ENCODE measurements at places on chromosomes 7 and 10.
A peak's percentile ranks its signal among the peaks of the same experiment; 100 is the strongest.

DNA sequence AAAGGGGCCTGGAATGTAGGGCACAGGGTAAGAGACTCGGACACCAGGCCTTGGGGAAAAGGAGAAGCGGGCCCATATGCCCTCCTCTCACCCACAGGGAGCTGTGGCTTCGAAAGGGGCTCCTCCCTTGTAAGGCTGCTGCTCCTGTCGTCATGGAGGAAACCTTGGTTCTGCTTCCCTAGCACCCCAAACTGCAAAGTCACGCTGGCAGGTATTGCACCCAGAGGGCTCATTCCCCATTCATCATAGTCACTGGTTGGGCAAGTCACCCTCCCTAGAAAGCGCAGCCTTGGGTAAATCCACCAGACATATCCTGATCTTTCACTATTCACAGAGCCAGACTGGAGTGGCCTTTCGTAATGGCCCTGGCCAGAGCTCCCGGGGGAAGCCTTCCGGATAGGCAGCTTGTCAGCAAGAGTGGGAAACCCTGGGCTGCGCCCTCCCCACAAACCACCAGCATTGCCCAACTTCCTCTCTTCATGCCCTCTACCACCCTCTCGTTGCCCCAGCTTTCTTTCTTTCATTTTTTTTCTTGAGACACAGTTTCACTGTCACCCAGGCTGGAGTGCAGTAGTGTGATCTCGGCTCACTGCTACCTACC is 121.0 kb downstream of the HIP1 start:
- DNase-seq = no peak

DNA sequence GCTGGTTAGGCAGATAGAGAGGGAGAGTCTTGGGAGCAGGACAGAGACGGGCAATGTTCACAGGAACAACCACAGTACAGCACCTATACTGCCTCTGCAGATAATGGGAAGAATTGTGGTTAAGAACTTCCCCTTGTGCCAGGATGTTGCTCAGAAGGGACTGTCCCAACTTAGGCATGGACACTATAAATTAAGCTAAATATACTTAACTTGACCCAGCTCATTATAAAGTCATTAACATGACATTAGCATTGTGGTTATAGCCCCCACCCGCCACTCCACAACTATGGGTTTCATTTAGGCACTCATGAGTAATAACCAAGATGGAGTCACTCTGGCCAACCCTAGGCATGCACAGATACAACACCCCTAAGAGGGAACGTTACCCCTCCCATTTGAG is 310.9 kb upstream of the NRG3 start:
- DNase-seq = no peak

GRCh38 chr7:84790882-84791281 is 396.0 kb downstream of the SEMA3D start:
- DNase-seq = no peak

DNA sequence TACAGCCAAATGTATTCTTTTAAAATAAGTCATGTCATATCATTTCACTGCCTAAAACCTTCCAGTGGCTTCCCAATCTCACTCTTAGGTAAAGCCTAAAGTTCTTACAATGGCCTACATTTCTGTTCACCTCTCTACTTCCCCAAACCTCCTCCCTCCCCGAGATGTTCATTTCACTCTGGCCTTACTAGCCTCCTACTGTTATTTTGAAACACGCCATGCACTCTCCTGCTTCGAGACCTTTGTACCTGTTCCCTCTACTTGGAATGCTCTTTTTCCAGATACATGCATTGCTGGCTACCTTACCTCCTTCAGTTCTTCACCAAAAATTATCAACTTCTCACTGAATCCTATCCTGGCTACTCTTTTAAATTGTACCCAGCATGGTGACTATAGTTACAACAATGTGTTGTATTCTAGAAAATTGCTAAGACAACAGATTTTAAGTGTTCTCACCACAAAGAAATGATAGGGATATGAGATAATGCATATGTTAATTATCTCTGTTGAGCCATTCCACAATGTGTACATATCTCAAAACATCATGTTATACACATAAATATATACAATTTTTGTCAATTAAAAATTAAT is 50.6 kb upstream of the STRIP2 start:
- DNase-seq = no peak

DNA sequence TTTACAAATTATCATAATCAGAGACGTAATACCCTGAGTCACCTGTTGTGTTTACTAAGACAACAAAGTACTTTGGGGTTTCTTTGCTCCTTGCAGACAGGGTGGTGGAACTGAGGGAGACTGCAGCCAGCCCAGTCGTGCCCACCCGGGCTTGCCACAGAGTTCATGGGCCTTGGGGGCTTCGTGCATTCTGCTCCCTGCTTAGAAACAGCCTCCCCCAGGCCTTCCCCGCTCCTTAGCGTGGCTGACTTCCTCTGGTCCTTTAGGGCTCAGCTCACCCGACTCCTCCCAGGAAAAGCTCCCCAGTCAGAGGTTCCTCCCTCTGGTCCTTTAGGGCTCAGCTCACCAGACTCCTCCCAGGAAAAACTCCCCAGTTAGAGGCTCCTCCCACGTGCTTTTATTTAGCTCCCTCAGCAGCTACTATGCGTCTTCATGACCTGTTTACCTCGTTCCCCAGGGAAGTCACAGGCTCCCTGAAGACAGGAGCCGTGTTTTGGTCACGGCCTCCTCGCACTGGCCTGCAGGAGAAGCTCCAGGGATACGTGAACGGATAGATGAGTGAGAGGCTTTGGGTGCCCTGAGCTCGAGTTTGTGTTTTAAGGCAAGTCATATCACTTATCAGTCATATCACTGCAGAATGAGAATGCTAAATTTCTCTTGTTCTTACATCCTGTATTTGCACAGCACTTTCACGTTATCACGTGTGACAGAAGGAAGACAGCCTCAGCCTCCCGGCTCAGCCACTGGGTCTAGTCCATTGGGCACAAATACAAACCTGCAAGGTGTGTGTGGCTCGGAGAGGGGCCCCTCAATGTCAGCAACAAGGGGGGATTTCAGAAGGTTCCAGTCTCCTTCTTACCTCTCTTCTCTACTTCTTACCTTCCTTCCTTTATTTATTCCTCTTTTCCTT is 52.7 kb upstream of the VIPR2 start:
- no peak for DNase-seq

DNA sequence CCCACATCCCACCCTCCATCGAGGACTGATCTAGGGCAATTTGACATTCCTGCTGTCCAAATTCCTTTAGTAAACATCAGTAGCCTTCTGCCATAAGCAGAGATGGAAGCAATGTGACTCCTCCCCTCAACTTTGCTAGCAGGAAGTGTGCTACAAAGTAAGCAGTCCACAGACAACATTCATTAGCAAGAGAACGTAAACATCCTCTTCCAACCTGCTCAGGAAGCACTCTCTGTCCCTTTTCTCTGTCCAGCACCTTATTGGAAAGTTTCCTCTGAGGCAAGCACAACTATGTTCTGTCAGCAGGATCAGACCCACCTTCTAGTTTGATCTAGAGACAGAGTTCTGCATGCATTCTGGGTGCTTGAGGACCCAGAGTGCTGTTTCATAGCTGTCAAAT is 48.1 kb upstream of the LRGUK start:
- no peak for DNase-seq

GRCh38 chr10:102675666-102676533 is 31.6 kb downstream of the TRIM8 start:
- peak; percentile 95 for DNase-seq

- DNase-seq = no peak
These were observed 261.5 kb upstream of the SORCS1 start for GRCh38 chr10:107425931-107426553.

GRCh38 chr10:125868372-125868975 is 12.6 kb downstream of the DHX32 start:
- peak; percentile 49 for DNase-seq

- peak; percentile 47 for DNase-seq
These were observed 64.0 kb downstream of the TACR2 start for GRCh38 chr10:69352569-69353264.

DNA sequence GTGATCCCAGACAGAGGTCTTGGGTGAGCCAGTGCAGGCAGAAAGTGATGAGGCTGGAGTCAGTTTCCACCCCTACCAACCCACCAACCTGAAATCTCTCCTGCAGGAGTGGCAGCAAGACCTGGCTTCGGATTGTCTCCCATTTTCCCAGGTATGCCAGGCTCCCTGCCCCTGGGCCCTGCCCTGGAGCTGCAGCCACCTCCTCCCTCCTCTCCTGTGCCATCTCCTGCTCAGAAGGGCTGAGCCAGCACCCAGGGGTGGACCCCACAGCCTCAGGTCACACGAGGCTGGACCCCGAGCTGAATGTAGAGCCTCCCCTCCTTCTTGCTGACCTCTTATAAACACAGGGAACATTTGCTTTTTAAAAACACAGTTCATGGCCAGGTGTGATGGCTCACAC is 17.0 kb upstream of the LIMK1 start:
- no peak for DNase-seq

- DNase-seq = no peak
These were observed 698.6 kb downstream of the CCSER2 start for GRCh38 chr10:85026878-85027467.

GRCh38 chr10:19412531-19412930 is 363.9 kb downstream of the MALRD1 start:
- DNase-seq = peak; percentile 34

DNA sequence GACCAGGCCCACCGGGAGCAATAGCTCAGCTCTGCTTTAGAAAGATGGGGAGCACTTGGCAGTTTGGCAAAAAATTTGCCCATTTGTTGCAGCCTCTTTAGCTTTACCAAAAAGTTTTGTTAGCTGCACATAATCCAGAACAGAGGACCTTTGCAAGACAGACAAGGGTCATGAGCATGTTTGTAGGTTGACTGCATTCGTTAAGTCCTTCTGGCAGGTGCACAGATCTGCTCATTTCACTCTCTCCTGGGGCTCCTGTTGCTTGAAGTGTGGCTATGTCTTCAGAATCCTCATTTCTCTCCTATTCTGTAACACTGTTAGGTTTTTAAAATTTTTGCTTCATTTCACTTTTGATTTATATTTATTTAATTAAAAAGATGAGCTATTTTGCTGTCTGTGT is 96.8 kb downstream of the MYOF start:
- DNase-seq = no peak

DNA sequence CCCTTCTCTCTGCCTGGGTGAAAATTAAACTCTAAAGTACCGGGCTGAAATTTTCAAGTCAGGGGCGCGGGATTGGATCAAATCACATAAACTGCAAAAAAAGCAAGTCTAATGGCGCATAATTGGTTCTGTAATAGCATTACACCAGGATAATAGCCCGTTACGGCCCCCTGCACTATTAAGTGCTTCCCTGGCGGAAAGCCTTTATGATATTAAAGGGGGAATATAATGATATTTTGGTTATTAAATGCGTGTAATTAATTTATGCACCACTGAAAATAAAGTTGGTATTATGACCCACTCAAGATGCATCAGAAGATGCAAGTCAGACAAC is 744 bp upstream of the DRGX start:
- DNase-seq = no peak

Measured in brain microvascular endothelial cell (primary cell).